ENCODE measurements at places on chromosomes 13 and 19. TPM values are rescaled to one million over a fixed set of nuclear protein-coding genes. Genes with fewer than 3 reads are reported as not detected.

Gene TNFSF9
- 1.2 TPM for total RNA-seq

DNA sequence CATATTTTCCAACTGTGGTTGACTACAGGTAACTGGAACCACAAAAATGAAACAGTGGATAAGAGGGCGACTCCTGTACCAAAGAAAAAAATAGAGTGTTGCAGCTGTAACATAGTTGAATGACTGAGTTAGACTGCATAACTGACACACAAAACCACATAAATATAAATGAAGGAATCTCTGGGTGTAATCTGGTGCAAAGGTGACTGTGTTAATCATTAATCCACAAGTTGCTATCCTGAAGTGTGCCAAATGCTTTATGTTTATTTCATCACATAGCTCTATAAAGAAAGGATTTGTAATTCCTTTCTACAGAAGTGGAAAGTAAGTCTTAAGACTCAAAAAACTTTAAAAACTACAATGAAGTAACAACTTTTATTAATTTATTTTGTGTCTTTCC lies 6.0 kb upstream of the GJB2 start:
- no peak for DNase-seq

GRCh38 chr19:40613690-40614621 lies 12.8 kb downstream of the LTBP4 start:
- peak; percentile 89 for DNase-seq

DNA sequence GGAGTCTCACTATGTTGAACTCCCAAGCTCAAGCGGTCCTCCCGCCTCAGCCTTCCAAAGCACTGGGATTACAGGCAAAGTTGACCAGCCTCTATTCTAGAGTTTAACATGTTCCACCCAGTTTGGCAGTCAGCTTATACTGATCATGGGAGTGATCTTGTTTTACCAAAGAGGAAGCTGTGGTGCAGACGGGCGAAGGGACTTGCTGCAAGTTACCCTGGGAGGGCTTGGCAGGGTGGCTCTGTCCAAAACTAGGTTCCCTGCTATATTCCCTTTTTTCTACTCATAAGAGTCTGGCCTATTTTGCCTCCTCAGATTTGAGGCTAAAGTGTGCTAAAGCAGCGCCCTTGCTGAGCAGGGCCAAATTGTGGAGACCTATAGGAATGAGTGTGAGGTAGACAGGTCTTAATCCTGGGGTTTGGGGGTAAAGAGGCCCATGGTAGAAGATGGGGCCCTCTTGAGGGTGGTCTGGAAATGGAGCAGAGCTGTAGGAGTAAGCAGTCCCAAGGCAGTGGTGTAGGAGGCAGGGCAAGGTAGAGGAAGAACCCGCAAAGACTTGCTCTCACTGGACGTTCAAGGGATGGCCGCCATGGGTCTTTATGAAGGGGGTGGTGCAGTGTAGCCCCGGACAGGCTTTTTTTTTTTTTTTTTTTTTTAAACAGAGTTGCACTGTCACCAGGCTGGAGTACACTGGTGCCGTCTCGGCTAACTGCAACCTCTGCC lies 3.3 kb downstream of the RPS19 start:
- DNase-seq = no peak

DNA sequence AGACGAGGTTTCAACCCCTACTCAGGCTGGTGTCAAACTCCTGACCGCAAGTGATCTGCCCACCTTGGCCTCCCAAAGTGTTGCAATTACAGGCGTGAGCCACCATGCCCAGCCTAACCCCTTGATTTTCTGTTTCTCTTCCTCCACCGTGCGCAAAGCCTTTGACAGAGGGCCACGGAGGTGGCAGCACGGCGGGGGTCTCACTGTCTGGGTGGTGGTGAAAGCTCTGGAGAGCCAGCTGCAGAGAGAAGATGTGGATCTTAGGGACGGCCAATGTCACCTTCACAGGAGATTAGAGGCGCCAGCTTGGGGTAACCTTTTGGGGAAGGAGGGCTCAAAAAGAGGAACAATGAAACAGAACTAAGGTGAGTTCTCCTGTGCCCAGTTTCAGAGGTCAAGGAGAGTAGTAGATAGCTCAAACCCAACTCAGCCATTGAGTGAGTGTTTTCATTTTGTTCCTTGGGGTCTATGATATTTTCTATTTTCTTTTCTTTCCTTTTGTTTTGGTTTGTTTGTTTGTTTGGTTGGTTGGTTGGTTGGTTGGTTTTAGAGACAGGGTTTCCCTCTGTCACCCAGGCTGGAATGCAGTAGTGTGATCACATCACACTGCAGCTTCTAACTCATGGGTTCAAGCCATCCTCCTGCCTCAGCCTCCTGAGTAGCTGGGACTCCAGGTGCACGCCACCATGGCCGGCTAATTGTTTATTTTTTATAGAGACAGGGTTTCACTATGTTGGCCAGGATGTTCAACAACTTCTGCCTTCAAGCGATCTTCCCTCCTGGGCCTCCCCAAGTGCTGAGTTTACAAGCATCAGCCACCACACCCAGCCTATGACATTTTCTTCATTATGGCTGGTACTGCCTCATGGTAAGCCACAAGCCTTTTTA lies 37.7 kb downstream of the GPR42 start:
- no peak for DNase-seq
